ENCODE measurements at places on chromosomes 6 and 20. TPM values are rescaled to one million over a fixed set of nuclear protein-coding genes. Genes with fewer than 3 reads are reported as not detected.

Gene COL20A1
- not detected for total RNA-seq

Gene PXDC1
- total RNA-seq, result 22.9 TPM

- DNase-seq, result no peak
Observed at GRCh38 chr6:135703621-135704020, 147.9 kb upstream of the PDE7B start.

Gene MROH8
- total RNA-seq, result 3.1 TPM

- no peak for DNase-seq
Observed at GRCh38 chr6:133337308-133337707, 96.2 kb downstream of the EYA4 start.

GRCh38 chr6:5968817-5969734, 37.6 kb downstream of the NRN1 start:
- no peak for DNase-seq

DNA sequence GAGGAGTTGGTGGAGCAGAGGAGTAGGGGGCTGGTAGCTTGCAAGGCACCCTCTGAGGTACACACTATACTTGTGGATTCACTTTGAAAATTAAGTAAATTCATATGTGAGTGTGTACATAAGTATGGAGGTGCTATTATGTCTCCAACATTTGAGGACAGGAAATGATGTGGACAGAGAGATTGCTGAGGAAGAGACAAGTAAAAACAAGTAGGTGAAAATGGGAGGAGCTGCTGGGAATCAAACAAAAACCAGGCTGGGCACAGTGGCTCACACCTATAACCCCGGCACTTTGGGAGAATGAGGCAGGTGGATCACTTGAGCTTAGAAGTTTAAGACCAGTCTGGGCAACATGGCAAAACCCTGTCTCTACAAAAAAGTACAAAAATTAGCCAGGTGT, 69.2 kb upstream of the LYRM2 start:
- no peak for DNase-seq
